Mesothelial cell of epicardium (in vitro differentiated cells): ENCODE measurements at places on chromosomes 7 and 10. TPM values are rescaled to one million over a fixed set of nuclear protein-coding genes. Genes with fewer than 3 reads are reported as not detected.
A peak's percentile ranks its signal among the peaks of the same experiment; 100 is the strongest.

Gene DDC
- total RNA-seq = not detected in 3 replicates

Gene GNG11
- total RNA-seq = 5.8 to 6.7 TPM (median 6.4 TPM) in 3 replicates

Gene BPGM
- total RNA-seq = 13.3 to 15.0 TPM (median 14.8 TPM) in 3 replicates

Gene CFAP58
- 0.58 to 1.4 TPM (median 1.1 TPM) in 3 replicates for total RNA-seq

Gene CCL26
- not detected in 3 replicates for total RNA-seq

Gene BNIP3
- 50.8 to 57.2 TPM (median 53.0 TPM) in 3 replicates for total RNA-seq

Gene TCAF2
- total RNA-seq = 1.6 to 1.9 TPM (median 1.7 TPM) in 3 replicates

- peak; percentile 82 for DNase-seq
These were observed 511 bp upstream of the NRP1 start for GRCh38 chr10:33334805-33335550.

DNA sequence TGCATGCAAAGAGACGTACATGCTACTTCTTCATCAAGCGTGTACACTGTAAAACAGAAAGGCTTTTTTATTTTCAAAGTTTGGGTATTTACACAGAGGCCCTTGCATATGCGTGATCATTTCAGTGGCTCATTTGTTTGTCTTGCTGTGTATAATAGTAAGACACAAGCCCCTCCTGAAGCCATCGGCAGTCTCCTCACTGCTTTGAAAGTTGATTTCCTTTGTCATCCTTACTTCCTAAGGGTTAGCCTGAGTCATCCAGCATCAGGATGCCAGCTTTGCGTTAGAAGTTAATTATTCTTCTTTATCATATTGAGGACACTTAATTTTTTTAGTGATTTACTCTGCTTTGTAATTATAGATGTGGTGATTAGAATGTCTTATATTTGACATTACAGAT is 72.5 kb upstream of the CTBP2 start:
- no peak for DNase-seq

DNA sequence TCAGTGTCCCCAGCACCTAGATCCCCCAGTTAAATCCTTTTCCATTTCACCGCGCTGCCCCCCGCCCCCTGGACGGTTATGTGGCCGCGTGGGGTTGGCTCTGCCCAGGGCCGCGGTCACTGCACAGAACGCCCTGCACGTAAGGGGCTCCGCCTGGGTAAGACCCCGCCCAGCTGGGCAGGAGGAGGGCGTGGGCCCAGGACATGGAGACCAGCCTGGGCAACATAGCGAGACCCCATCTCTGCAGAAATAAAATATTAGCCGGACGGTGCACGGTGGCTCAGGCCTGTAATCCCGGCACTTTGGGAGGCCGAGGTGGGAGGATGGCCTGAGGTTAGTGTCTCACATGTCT is 650 bp upstream of the ZFAND2A start:
- no peak for DNase-seq

- no peak for DNase-seq
These were observed 80.2 kb upstream of the NEBL start for GRCh38 chr10:20977300-20977699.

GRCh38 chr10:31128536-31128935 is 96.9 kb upstream of the ZNF438 start:
- DNase-seq = no peak

DNA sequence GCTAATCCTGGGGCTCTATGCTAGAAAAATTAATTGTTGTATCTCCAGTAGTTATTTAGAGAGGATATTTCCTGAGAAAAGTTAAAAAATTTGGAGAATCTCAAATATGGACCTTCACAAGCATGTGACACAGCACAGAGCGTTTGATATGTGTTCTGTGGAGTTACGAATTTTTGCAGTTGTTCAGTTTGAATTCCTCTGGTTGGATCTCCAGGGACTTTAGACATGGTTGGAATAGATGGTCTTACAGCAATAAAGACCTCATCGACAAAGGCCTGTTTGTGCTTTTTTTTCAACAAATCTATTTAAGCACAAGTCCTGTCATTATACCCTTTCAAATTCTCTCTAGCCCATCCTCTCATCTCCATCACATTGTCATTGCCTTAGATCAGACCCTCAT is 138.0 kb downstream of the TES start:
- no peak for DNase-seq

DNA sequence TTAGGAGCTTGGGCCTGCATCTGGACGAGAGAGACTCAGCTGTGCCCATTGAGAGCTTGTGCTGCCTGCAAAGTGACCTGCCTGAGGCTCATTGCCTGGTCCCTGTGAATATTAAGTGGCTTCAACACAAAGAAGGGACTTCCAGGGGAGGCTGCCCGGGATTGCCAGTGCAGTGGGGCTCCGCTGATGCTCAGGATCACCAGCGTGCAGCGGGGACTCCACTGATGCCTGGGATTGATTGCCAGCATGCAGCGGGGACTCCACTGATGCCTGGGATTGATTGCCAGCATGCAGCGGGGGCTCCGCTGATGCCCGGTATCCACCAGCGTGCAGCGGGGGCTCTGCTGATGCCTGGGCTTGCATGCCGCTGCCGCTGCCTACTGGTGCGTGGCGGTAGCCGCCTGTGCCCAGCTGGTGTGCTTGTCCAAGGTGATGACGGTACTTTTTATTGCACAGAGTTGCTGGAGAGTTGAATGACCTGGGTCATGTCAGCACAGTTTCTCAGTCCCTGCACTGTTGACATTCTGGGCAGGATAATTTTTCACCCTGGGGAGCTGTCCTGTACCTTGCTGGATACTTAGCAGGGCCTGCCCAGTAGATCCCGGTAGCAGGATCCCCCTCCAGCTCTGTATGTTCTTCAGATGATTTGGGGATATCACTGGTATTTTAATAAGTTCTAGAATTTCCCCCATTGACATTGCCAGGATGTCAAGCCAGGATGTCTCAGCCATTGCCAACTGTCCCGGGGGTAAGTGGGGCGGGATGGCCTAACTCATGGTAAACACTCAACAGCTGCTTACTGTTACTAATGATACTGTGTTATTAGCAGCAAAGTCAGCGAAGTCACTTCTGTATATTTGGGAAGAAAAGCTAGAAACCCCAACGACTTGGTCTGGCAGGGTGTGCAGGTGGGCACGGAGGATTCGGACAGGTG is 13.0 kb downstream of the DOCK1 start:
- no peak for DNase-seq

GRCh38 chr10:21530641-21531040 is 3.4 kb upstream of the MLLT10 start:
- no peak for DNase-seq

DNA sequence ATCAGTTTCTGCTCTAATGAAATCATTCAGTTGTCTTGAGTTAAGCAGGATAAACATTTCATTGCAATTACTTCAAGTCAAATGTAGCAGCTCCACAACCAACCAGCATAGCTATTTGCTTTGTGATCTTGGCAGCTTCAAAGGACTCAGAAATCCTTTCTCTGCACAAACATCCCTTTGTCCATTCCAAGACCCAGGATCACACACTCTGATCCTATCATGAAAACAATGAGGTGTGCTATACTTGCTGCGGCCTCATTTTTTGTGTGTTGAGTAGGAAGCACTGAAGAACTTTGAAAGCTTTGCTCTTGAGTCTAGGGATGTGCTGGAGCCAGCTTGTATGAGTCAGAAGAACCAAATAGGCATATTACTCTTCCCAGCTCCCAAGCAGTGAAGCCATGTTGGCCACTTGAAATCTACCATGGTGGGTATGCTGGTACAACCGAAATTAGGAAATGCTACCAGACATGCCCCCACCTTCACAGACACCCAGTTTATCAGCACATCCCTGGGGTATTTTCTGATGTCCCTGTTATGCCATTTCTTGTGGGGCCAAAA is 199.4 kb upstream of the PRSS58 start:
- no peak for DNase-seq

- DNase-seq = no peak
These were observed 358.7 kb downstream of the ELMO1 start for GRCh38 chr7:37089972-37090371.

GRCh38 chr7:22672846-22673680 is 53.9 kb upstream of the IL6 start:
- no peak for DNase-seq

DNA sequence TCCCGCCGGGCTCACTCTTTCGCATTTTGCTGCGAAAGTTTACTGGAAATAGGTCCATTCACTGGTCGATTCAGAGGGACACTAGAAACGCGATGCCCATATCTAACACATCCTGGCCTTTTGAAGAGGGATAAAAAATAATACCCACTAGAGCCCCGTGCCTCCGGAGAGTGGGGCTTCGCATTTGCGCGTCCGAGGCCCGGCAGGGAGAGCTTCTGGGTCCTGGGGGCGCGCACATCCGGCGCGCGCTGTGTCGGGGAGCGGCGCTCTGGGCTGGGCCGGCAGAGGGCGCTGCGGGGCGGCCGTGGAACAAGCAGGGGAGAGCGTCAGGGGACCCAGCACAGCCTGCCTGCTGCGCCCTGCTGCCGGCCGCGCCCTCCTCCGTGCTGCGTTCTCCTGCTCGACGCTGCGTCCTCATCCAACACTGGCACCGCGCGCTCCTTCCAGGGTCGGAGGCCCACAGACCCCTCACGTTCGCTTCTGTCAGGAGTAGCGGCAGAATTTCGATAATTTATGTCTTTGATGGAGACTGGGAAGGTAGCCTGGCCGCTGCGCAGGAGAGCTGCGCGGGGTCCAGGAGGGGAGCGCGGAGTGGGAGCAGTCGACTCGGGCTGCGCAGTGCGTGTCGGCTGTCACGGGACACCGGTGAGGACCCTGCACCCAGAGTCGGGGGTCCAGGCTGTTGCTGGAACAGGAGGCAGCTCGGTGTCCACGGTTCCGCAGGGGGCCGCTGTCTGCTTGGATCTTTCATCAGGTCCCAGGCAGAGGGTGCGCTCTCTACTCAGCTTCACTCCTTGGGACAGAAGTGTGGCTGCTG is 41.5 kb upstream of the ZNF32 start:
- DNase-seq = peak; percentile 78

DNA sequence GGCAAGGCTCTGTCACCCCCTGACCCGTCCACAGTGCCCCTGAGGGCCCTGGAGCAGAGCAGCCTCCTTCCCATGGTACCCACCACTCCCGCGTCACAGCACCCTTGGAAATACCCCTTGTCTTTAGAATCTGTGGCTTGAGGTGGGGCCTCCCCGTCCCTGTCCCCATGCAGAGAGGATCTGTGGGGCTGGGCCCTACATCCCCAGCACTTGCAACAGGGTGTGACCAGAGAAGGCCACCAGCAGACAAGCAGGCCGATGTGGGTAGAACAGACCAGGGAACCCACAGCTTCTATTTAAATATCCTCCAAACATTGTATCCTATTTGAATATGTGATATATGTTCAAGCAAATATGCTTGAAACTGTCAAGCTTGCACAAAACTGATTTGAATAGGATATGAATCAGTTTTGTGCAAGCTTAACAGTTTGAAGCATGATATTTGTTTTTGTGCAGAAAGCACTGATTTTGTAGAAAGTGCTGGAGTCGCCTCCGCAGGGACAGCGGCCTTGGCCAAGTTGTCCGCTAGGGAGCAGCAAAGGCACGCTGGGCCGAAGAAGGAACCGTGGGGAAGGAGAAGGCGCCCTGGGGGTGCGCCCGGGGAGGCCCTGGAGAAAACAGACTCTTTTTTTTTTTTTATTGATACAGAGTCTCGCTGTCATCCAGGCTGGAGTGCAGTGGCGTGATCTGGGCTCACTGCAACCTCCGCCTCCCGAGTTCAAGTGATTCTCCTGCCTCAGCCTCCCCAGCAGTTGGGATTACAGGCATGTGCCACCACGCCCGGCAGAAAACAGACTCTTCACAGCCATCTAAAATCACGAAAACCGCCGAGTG is 2.2 kb downstream of the CFAP46 start:
- DNase-seq = peak; percentile 77

DNA sequence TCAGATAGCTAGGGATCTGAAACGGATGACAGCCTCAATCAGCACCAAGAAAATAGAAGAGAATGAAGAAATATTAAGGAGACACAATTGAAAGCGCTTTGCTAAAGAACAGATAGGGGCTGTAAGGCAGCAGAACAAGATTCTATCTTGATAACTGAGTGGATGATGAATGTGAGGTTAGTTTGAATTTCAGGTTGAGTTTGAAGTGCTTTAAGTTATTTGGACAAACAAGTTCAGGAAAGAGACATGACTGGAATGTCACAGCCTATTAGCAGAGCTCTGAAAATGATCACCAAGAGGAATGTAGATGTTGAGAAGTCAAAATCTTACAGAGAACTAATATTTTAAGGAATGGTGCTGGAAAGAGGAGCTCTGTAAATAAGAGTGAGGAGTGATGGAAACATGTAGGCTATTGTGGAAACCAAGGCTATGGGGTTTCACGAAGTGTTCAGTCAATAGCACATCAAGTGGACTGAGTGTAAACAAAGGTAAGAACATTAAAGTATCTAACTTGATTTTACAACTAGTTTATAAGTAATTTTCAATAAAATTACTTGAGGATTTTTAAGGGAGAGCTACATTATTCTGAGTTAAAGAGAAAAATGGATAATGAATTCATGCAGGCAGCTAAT is 61.6 kb downstream of the MEST start:
- DNase-seq = no peak

DNA sequence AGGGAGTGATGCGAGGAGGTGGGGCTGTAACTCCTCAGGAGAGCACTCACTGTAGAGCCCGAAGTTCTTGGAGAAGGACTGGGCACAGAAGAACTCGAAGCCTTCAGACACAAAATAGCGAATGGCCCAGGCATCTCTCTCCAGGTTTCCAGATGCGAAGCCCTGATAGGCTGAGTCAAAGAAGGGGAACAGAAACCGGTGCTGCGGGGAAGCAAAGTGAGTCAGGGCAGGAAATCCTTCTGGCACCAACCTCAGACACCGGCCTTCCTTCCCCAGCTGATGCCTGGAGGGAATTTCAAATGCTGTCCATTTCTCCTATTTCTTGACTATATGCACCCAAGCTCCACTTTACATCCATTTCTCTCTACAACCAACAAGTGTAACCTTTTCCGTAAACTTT is 26.8 kb downstream of the GOT1 start:
- DNase-seq = no peak

DNA sequence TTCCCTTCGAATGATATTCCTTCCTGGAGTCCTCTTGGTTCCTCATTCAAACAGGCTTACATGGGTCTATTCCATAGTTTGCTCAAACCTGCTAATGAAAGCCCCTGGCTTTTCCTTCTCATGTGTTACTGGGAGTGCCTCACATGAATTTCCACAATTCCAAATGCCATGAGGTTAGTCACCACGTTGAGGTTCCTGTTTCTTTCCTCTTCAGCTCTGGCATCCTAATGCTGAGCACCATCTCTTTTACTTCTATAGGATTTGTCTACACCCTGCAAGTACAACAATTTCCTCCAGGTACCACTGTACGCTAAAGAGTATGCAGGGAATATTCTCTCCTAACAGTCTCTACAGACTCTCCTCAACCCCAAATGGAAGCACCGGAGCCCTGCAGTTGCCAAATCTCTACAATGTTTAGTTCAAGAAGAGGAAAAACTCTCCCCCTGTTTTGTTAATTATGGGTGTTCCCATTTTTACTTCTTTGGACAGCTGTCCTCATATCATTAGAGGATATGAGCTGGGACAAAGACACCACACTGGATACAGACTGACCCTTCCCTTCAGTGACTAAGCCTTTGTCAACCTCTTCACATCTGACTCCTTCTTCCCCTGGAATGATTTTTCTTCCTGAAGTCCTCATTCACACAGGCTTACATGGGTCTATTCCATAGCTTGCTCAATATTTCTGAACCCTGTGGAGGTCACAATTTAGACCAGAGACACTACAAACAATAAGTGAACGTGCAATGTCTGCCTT is 145.8 kb upstream of the BET1 start:
- no peak for DNase-seq
